ENCODE measurements at places on chromosomes 13 and 19.

- DNase-seq, result no peak
Observed at GRCh38 chr13:41775251-41775650, 185.7 kb downstream of the VWA8 start.

DNA sequence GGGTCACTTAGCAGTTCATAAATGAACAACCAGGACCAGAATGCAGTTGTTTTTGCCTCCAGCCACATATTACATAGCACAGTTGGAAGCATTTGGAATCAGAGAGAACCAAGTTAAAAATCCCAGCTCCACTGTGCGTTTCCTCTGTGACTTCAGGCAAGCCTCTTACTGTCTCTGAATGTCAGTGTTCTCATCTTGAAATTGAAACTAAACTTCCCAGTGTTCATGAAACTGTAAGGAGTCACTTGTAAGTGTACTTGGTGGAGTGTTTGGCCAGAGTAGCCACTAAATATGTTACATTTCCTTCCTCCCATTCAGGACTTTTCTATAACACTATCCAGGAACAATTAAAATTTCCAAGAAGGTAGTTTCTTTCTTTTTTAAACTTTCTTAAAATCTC is 276.8 kb downstream of the KCNRG start:
- no peak for DNase-seq

- no peak for DNase-seq
Observed at GRCh38 chr13:82224806-82225205, 1657.5 kb downstream of the SLITRK1 start.

GRCh38 chr13:113406321-113407102 is 42.6 kb upstream of the GRTP1 start:
- no peak for DNase-seq

- DNase-seq, result no peak
Observed at GRCh38 chr19:29510701-29511265, 15.0 kb upstream of the VSTM2B start.

GRCh38 chr13:100954430-100955305 is 280.1 kb upstream of the TMTC4 start:
- DNase-seq, result peak; percentile 6

DNA sequence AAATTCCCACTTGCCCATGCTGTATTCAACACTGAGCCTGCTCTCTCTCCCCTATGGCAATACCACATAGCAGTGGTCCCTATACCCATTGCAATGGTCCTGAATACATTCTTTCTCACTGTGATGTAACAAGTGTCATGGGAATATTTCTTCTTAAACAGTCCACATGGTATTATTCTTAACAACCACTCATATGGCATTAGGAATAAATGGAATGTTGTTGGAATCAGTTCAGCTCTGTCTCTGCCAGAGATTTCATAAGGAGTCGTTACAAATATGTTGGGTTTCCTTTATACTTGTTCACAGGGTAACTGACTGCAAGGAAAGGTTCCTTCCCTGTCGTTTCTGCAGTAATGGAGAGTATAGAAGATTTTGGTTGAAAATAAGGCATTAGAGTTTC is 128.3 kb upstream of the SPATA13 start:
- DNase-seq, result peak; percentile 86

Data from fibroblast of mammary gland (primary cell).